A549 treated with AZD2906 at 1 μM for 4 hours (cell line): ENCODE measurements at places on chromosomes 13 and 19. TPM values are rescaled to one million over a fixed set of nuclear protein-coding genes. Genes with fewer than 3 reads are reported as not detected.

LYPD5 gene
- total RNA-seq: 0.05 to 0.55 TPM (median 0.14 TPM) in 4 of 5 replicates, not detected in the other

PCSK4 gene
- 0.62 to 0.86 TPM (median 0.67 TPM) in 5 replicates for total RNA-seq

TBXA2R gene
- 1.2 to 1.6 TPM (median 1.3 TPM) in 5 replicates for total RNA-seq

FKBP8 gene
- 131 to 157 TPM (median 154 TPM) in 5 replicates for total RNA-seq

WDR87 gene
- not detected in 5 replicates for total RNA-seq

TEX101 gene
- total RNA-seq: not detected in 5 replicates

CADM4 gene
- total RNA-seq: 6.9 to 10.1 TPM (median 9.3 TPM) in 5 replicates

ZNF99 gene
- not detected in 5 replicates for total RNA-seq

TMEM205 gene
- total RNA-seq: 96.5 to 132 TPM (median 113 TPM) in 5 replicates

DACH1 gene
- total RNA-seq: not detected in 5 replicates

ESD gene
- total RNA-seq: 81.0 to 94.9 TPM (median 84.7 TPM) in 5 replicates

CEACAM16 gene
- 0.03 to 0.13 TPM (median 0.11 TPM) in 5 replicates for total RNA-seq

APLP1 gene
- 70.1 to 97.9 TPM (median 93.9 TPM) in 5 replicates for total RNA-seq

BAX gene
- 283 to 383 TPM (median 335 TPM) in 5 replicates for total RNA-seq

LIM2 gene
- not detected in 5 replicates for total RNA-seq

ZNF681 gene
- 0.01 TPM in 1 of 5 replicates, not detected in the others for total RNA-seq

OR7D2 gene
- 0.02 TPM in 2 of 5 replicates, not detected in the others for total RNA-seq

BEST2 gene
- total RNA-seq: 2.4 to 4.3 TPM (median 3.7 TPM) in 5 replicates

IQCN gene
- 0.62 to 0.92 TPM (median 0.81 TPM) in 5 replicates for total RNA-seq
